Hypothalamus (tissue), 51 donors: ENCODE measurements at places on chromosomes 1 and 21.

GRCh38 chr21:38175306-38175705, 81.5 kb upstream of the KCNJ15 start:
- DNase-seq = no peak

- DNase-seq = no peak
These were observed 7.5 kb downstream of the MPL start for GRCh38 chr1:43345120-43345519.

DNA sequence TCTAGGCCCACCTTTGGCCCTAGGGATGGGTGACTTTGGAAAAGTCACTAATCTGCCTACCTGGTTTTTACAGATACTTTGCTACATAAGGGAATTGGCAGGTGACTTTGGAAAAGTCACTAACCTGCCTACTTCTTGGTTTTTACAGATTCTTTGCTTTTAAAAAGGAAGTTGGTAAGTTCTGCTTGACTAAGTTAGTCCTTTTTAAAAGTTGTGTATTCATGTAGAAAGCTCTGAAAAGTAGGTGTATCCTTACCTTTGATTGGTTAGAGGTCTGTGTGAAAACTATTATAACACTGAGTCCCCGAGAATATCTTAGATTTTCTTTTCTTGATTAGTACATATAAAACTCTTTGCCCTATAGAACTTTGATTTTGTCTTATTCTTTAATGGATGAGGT, 12.4 kb downstream of the ATF6 start:
- no peak for DNase-seq

DNA sequence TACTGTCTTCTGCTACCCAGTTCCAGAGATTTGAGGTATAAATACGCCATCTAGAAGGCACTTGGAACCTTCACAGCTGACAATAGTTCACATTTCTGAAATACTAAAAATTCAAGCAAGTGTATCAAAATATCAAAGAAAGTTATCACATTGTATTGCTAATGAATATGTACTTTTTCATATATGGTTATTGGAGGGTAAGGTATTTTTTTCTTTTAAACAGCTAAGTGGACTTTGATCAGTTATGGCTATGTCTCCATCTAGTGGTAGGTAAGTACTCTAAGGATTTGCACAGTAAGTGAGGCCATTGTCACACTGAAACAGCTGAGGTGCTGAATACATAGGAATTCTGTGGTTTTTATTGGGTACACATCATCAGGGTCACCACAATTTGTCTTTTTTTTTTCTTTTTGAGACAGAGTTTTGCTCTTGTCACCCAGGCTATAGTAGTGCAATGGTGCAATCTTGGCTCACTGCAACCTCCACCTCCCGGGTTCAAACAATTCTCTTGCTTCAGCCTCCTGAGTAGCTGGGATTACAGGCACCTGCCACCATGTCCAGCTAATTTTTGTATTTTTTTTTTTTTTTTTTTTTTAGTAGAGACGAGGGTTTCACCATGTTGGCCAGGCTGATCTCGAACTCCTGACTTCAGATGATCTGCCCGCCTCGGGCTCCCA, 49.1 kb upstream of the CR2 start:
- DNase-seq = no peak

- no peak for DNase-seq
These were observed 12.5 kb downstream of the MECR start for GRCh38 chr1:29218223-29218622.
